ENCODE measurements at places on chromosomes 13 and 19.

DNA sequence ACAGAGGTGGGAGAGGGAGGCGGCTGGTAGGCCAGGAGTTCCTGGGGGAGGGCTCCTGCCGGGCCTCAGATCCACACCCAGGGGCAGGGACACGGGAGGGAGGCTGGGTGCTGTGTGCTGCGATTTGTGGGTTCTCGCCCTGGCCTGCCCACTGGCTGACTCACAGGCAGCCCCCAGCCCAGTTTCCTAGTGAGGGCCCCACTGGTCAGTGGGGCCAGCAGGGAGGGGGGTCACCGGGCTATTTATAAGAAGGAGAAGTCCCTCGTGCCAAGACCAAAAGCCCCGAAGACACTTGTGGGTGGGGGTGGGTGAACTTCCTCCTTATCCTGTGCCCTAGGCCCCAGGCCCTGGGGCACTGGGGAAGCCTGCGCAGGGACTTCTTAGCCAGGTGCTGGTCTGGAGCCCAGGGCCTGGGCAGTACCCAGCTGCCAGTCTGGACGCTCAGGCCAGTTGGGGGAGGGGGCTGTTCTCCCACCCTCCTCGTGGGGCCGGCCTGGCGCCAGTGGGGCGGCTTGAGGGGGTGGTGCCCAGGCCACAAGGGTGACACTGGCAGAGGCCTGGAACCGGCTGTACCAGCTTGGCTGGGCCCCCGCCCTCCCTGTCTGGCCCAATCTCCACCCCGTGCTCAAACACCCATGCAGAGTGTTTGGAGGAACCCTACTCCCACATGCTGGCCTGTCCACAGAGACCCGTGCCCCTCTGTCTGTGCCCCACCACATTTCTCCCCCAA, 5.0 kb upstream of the JUNB start:
- DNase-seq = peak; percentile 88

DNA sequence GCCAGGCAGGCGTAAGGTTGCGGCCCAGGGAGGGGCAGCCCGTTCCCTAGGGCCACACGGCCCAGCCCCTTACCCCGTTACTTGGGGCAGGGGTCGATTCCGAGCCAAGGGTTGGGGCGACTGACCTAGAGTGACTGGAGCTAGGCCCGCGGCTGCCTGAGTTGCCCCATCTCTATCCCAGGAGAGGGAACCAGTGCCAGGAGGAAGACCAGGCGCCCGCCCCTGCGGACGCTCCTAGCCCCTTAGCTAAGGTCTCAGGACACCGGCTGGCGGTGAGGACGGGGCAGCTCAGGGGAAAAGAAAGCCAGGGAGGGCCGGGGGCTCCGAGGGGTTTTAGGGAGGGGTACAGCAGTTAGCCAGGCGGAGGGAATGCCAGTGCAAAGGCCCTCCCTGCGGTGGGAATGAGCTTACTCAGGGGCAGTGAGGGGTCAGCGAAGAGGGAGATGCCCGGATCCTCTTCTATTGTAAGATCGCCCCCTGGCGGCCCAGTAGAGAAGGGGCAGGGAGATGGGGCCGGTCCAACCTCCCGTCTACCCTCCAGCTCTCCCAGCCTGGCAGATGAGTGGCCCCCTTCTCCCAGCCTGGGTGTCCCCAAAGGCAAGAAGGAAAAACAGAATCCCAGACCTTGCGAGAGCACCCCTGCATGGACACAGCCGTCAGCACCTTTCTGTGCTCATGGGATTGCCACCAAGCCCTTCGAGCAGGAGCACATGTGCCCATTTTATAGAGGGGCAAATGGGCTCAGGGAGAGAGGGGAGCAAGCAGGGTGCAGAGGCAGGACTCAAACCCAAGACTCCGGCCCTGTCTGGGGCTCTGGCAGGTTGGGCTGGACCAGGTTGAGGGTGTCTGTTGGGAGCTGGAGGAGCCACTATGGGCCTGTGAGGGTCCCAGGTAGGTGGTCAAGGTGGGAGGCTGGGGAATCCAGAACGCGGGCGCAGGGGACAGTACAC, 16.3 kb downstream of the CILP2 start:
- peak; percentile 70 for DNase-seq

DNA sequence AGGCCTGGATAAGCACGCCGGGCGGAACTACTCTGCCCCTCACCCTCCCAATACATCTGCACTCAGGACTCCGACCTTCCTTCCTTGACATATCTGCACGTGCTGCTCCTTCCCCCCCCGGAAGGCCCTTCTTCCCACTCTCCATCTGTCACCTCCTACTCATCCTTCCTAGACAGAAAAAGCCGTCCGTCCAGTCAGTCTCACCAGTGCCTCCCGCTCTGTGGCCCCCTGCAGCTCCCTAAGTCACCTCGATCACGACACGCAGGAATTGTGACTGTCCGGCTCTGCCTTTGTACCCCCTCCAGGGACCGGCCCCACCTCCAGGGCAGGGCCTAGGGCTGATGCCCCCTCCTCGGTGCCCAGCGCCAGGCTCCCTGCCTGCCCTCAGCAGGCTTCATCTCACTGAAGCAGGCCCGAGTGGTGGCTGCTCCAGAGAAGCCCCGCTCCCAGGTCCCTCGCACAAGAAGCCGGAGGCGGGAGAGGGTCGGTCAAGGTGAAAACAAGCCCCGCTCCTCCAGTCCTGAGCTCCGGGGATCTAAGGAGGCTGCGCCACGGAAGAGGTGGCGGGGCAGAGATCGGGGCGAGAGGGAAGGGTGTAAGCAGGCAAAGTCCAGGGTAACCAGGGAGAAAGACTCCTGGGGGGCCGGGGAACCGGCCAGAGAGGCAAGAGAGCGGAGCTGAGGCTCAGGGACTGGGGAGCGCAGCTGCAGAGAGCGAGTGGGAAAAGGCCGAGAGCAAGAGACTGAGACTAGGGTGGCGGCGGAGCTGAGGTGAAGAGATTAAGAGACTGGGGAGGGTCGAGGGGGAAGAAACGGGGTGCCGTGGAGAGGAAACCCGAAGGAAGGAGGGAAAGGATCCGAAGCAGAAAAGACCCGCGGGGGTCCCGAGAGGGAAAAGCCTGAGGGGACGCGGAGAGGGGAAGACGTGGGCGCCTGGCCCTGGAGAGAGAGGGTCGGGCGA, 1.1 kb downstream of the PPP6R1 start:
- peak; percentile 61 for DNase-seq

- no peak for DNase-seq
Observed at GRCh38 chr13:32629866-32630265, 43.6 kb downstream of the PDS5B start.

DNA sequence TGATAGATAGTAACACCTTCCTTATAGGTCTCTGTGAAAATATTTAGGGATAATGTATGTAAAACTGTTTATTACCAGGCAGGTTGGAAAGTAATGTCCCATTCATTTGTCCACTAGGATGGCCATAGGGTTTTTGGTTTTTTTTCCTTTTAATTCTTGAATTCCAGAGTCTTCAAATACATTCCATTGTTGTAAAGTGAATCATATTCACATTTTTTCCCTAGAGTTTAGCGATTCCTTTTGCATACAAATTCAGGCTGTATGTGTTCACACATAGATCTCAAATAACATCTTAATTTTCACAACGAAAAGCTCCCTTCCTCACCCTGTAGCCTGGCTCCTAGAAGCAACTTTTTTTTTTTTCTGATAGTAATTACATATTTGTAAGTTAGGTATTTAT, 1.8 kb upstream of the ZNF557 start:
- DNase-seq = no peak

DNA sequence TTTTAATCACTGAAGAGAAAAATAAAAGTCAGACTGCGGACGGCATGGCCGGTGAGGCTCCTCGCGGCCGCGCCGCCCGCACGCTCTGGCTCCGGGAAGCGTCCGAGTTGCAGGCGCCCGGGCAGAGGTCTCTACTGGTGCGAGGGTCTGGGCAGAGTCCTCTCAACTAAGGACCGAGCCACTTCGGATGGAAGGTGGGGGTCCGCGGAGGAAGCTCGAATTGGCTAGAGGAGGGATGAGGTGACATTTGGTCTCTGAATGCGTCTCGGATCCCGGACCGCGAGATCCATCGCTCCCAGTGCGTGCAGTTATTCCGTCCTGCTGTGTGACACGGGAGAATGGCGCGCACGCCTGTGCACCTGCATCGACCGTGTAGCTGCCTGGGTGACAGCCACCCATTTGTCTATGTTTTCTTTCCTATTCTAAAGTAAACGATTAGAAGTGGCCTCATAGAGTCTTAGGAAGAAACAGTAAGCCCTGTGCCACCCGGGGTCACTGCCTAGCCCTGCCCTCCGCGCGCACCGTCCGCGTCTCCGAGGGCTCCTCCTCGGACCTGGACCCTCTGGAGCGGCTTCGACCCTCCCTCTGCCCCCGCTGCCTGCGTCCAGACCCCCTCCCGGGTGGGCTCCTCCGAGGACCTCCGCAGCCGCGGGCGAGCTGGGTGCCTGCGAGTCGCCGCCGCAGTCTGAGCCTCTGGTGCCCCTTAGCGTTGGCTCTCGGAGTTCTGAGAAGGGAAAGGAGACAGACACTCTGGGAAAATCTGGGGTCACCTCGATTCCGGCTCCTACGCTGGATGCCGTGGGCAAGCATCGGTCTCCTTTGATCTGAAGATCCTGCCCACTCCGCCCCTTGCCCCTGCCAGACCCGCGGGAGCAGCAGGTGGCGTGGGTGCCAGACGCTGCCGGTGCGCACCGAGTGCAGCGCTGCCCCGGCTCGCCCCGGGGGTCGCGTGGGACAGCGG, 347.4 kb downstream of the LIG4 start:
- no peak for DNase-seq

GRCh38 chr13:104143760-104144416, 1077.7 kb upstream of the SLC10A2 start:
- no peak for DNase-seq

GRCh38 chr19:548886-549830, 5.3 kb downstream of the GZMM start:
- DNase-seq = no peak
